Motor neuron (in vitro differentiated cells): ENCODE measurements at places on chromosomes 2 and 18. TPM values are rescaled to one million over a fixed set of nuclear protein-coding genes. Genes with fewer than 3 reads are reported as not detected.

GRCh38 chr18:25453556-25454269, 101.7 kb upstream of the ZNF521 start:
- peak; percentile 16 for ATAC-seq

- ATAC-seq = no peak
Measured at GRCh38 chr2:156538083-156538504, 101.9 kb downstream of the GPD2 start.

DNA sequence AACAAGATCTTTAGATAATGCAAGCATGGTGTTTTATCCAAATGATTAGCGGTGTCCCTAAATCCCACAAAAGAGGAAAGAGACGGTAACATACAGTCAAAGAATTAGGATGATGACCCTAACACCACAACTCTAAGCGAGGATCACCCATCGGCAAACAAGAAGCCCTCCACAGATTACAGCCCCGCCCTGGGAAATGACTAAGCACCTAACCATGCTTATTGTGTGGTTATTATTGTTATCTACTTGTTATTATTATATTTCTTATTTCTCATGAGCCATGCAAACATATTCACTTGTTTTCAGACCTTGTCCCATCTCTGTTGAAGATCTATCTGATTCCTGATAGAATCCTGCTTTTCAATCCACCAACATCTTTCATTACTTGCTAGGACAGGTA, 651.3 kb downstream of the NYAP2 start:
- ATAC-seq = no peak

DNA sequence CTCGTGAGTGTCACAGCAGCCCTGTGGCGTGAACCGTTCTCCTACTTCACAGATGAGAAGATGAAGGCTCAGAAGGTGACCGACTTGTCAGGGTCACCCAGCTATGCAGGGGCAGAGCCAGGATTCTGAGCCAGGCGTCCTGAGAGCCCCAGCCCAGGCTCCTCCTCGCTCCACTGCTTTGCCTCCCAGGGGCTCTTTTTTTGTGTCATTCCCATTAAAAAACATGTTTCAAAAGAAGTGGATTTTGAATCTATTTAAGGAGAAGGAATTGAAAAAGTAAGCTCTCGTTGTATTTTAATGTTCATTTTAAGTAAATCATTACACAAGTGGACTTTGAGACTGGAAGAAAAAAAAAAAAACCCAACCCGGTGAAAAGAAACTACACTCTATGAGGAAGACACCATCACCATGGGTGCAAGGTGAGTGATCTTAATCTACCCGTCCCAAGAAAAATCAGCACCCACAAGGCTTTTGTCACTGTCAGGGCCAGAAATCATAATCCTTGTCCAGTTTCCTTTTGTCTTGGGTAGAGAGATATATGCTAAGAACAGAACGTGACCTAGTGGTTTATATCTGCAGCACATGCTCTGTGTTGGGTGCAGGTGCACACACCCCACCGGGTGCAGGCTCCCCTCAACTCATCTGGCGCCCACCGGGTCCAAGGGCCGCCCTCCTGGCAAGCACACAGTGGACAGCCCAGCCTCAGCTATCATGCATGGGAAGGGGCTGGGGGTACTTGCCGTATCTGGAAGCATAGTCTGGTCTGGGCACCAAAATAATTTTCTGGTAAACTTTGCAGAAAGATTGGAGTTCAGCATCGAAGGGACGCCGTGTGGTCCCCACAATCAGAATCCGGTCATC, 73.5 kb upstream of the ASB18 start:
- ATAC-seq = no peak

DNA sequence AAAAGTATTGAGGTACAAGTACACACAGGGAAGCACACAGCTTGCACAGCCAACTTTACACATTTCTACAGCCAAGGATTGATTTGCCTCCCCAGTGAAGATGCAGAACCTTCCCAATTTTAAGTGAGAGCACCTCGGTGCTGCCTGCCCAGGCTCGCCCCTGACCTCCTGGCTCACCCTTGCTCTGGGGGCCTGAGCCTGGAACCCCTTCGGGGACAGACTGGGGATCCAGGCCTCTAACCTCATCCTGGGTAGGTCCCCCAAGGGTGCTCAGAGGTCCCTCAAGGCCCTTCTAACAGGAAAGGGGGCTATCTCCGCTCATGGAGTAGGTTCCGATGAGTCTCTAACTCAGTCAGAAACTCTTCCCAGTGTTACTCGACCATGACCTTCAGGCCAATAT, 53.1 kb downstream of the BCL2L11 start:
- ATAC-seq = no peak

- no peak for ATAC-seq
Measured at GRCh38 chr18:46892842-46893241, 24.5 kb downstream of the PIAS2 start.

GRCh38 chr2:45699032-45699658, 47.7 kb downstream of the PRKCE start:
- ATAC-seq = peak; percentile 39

DNA sequence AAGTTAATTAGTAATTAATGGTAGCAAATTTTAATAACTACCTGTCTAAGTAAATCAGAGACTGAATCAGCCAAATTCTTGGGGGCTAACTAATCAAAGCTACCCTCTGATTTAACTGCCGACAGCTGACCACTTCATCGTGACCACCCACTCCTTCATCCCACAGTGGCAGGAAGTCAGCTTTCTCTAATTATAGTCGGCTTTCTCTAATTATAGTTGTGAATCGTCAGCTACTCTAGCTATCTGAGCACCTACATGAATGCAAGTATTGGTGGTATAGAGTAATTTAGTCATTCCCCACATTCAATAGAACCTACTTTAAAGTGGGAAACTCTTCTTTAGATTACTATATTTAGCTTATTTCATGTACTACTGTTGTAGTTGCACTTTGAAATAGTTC, 185.5 kb downstream of the PTGR3 start:
- ATAC-seq = no peak

DNA sequence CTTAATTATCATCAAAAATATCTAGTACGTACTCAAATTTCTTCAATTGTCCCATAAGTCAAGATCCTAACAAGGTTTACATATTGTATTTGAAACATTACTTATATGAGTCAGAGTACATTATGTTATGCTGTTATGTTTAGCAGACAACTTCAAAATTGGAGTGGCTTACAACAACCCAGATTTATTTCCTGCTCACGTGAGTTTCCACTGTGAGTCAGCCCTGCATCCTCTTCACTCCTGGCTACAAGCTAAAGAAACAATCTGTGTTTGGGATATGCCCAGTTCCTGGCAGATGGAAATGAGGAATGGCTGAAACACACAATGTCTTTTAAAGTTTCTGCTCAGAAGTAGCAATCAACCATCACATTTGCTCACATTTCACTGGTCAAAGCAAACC, 31.5 kb upstream of the TANC1 start:
- ATAC-seq = peak; percentile 96

GRCh38 chr2:66431846-66432587, 2.9 kb upstream of the MEIS1 start:
- ATAC-seq = no peak

DNA sequence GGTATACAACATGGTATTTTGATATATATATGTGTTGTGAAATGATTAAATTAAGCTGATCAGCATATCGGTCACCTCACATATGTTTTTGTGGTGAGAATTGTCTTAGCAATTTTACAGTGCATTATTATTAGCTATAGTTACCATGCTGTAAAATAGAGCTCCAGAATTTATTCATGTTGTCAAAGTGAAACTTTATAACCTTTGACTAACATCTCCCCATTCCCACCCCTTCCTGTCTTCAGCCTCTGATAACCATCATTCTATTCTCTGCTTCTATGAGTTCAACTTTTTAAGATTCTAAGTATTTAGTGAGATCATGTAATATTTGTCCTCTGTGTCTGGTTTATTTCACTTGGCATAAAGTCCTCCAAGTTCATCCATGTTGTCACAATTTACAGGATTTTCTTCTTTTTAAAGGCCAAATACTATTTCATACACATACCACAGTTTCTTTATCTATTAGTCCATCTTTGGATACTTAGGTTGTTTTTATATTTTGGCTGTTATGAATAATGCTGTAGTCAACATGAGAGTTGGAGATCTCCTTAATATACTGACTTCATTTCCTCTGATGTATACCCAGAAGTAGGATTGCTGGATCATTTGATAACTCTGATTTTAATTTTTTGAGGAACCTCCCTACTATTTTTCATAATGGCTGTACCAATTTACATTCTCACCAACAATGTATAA, 30.3 kb downstream of the NCOA1 start:
- no peak for ATAC-seq

- ATAC-seq = no peak
Measured at GRCh38 chr2:61448229-61448628, 22.7 kb downstream of the USP34 start.

GRCh38 chr2:11852526-11853196, 106.2 kb downstream of the LPIN1 start:
- no peak for ATAC-seq

DNA sequence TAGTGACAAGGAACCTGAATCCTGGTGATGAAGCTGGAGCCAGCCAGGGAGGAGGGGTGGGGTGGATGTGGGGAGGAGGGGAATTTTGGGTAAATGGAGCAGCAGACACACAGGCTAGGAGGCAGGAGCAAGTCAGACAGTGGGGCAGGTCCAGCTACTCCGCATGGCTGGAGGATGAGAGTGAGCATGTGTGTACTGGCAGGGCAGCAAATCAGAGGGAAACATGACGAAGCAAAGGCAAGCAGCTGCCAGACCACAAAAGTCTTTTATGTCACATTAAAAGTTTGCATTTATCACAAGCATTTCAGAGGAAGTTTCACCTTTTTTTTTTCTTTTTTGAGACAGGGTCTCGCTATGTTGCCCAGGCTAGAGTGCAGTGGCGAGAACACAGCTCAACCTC, 11.9 kb upstream of the KIDINS220 start:
- no peak for ATAC-seq

DNA sequence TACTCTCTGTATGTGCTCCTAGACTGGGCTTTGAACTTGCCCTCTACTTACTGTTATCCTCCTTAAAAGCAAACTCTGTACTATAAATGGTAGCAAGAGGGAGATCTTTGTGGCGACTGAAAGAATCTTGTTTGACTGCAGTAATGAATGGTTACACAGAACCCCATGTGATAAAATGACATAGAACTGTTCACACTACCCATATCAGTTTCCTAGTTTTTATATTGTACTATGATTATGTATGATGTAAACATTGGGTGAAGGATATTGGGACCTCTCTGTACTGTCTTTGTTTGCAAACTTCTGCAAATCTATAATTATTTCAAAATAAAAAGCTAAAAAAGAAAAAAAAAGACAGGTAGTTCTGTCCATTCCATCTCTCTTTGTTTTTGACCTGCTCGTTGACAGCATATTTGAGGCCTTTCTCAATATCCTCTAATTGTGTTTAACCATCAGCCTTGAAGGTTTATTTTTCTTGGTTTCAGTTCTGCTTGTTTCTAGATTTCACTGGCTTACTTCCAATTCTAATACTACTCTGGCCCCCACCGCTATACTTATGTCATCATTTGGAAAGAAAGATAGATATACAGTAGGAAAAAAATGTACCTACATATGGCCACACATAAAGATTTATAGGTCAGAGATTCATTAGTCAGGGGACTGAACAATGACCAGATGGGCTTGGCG, 79.2 kb upstream of the MYO3B start:
- ATAC-seq = no peak

DNA sequence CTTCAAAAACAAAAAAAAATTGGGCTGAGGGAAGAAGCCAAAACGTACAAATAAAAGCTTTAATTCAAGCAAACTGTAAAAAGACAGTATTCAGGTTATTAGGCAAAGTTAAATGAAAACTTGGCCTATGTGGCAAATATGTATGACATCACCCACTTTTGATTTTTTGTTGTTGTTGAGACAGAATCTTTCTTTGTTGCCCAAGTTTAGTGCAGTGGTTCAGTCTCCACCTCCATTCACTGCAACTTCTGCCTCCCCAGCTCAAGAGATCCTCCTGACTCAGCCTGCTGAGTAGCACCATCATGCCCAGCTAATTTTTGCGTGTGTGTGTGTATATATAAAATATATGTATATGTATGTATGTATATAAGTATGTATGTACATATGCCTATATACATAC, 440.4 kb upstream of the NRXN1 start:
- no peak for ATAC-seq

DNA sequence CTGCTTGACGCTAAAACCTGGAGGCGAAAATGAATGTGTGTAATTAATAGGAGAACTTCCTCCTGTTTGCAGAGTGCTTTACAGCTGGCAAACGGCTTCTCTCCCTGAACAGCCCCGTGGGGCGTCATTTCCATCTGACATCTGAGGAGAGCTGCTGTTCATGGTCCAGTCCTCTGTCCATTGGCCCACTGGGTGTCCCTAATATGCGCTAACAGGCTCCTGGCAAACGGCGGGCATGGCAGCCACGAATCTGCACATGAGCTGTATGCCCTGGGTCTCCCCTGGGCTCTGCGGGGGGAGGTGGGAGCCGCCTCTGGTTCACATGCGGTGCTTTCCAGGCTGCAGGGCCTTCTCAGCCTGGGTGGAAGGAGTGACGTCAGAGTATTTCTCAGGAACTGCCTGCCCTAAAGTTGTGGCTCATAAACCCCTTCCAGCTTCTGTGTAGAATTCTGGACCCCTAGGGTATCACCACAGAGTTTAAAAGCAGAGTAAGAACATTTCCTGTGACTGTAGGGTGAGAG, 73.2 kb downstream of the LRRFIP1 start:
- peak; percentile 65 for ATAC-seq

DNA sequence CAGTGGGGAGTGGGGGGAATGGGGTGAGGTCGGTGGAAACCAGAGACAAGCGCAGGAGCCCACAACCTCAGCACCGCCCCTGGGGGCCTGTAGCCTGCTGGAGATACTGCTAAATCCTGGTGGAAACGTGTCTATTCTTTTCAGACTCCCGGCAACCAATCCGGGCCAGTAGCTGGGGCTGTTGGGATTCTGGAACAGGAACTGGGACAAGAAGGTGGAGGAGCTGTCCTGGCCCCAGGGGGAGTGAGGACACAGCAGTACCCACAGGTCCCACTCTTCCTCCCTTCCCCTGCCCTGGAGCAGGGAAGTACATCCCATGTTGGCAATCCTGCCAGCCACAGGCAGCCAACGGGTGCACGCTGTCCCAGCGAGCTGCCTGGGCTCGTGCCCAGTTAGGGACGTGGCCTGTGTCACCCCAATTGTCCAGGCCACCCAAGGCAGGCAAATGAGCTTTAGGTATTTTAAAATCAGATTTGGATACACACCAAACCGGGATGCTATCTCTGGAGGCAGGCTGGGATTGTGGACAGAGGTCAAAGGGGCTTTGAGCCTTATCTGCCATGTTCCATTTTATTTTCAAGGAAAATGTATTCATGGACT, 51.8 kb downstream of the HS1BP3 start:
- no peak for ATAC-seq

TMEM150A gene
- total RNA-seq = 9.5 and 10.4 TPM in 2 replicates

SERPINB4 gene
- not detected in 2 replicates for total RNA-seq

SAG gene
- total RNA-seq = 2.5 and 3.7 TPM in 2 replicates

ALPI gene
- not detected in 2 replicates for total RNA-seq

BMP10 gene
- 0.22 TPM in 1 of 2 replicates, not detected in the other for total RNA-seq

FHL2 gene
- 2.7 and 4.1 TPM in 2 replicates for total RNA-seq

C2orf66 gene
- total RNA-seq = 5.8 and 7.3 TPM in 2 replicates

NYAP2 gene
- total RNA-seq = 9.0 and 9.2 TPM in 2 replicates
